Omental fat pad (tissue), 4 donors: ENCODE measurements at places on chromosomes 7 and 10. TPM values are rescaled to one million over a fixed set of nuclear protein-coding genes. Genes with fewer than 3 reads are reported as not detected.

DNA sequence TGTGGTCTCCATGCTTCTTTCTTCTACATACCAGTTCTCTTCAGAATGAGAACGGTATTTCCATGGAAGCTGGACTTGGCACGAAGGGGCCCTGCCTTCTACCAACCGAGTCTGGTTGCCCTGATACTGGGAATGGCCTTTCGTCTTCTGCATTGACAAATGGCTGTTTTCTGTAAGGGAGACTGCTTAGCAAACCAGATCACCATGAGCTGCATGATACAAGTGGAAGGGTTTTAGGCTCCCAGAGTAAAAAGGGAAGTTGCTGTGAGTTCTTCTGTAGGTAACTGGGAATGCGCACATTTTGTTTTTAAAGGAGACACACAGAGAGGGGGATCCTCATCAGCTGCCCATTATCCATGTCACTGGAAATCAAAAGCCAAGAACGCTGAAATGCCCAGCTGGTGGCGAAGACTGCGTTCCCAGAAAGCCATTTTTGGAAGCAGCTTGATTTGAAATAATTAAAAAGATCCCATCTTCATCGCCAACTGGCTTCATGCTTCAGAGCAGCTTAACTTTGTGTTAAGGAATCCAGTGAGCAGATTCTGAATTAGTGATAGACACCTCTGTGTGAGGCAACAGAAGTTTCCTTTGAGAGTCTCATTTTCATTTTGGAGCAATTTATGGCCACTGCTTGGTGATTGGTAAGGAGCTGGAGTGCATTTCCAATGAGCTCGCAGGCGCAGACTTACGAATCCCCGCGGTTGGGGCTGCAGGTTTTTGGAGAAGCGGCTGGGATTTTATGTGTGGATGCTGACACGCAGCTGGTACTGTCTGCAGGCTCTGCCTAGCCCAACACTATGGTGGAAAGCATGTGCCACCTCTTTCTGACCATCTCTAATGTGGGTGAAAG is 672.7 kb upstream of the FOXK1 start:
- no peak for DNase-seq

The RPEL1 gene
- total RNA-seq, result not detected

DNA sequence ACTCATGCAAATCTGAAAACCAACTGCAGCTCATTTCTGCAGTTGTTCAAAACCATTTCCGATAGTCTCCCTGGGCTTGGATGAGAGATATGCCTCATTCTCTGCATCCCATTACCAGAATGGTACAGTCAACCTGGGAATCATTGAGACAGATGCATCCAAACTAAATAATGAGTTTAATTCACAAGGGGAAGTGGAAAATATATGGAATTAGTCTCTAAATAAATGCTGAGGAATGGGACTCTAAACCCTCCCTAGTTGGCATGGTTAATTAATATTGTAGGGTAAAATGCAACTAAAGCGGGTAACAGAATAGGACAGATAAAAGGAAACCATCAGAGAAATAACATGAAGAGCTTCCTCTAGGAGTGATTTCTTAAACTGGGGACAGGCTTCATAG is 118.9 kb downstream of the AMPH start:
- no peak for DNase-seq

DNA sequence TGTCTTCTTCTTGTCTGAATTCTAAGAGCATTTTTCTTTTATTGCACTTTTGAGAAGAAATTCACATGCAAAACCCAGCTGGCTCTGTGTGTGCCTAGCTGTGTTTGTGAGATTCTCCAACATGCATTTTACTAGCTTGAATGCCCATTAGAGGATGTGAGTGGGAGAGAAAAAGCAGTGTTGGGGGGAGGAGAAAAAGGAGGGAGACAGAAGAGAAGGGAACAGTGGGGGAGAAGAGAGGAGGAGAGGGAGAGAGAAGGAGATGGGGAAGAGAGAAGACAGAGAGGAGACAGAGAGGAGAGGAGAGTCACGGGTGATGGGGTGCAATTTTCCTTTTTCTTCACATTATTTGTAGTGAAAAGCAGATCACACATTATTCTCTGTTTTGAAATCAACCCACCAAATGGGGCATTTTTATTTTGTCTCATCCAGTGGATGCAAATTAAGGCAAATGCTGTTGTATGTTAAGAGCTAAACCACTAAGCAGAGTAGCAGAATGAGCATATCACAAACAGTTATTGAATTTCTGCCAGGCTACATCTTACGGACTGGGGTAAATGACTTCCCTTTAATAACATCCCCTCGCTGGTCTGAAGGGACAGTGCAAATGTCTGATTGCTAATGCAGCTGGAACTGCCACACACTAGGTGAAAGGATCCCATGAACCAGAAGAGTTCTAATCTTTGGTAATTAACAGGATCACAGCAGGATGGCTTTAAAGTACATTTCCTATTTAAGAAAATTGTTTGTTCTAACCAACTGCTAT is 849 bp downstream of the LRRN3 start:
- no peak for DNase-seq
